ENCODE measurements at places on chromosomes 11 and 22. TPM values are rescaled to one million over a fixed set of nuclear protein-coding genes. Genes with fewer than 3 reads are reported as not detected.

MS4A6E gene
- total RNA-seq: not detected

SUSD2 gene
- total RNA-seq: 0.40 TPM

NOX4 gene
- 3.1 TPM for total RNA-seq

F2 gene
- total RNA-seq: 0.13 TPM

NAALAD2 gene
- 5.5 TPM for total RNA-seq

IL10RA gene
- total RNA-seq: 4.8 TPM

C11orf42 gene
- not detected for total RNA-seq

PANX3 gene
- 0.04 TPM for total RNA-seq

SAA4 gene
- total RNA-seq: not detected

ASCC2 gene
- total RNA-seq: 23.1 TPM

APOBEC3H gene
- total RNA-seq: not detected

CABP4 gene
- 0.66 TPM for total RNA-seq

RRM1 gene
- 48.2 TPM for total RNA-seq

OR52E8 gene
- not detected for total RNA-seq

KCNE3 gene
- 2.4 TPM for total RNA-seq

PKDREJ gene
- 0.04 TPM for total RNA-seq

PANX2 gene
- 0.13 TPM for total RNA-seq

MLC1 gene
- total RNA-seq: 0.31 TPM

ALDH3B1 gene
- total RNA-seq: 5.4 TPM

ZP1 gene
- total RNA-seq: not detected

HBB gene
- total RNA-seq: 755 TPM

KRTAP5-2 gene
- total RNA-seq: not detected

SLC5A4 gene
- 0.49 TPM for total RNA-seq

ZNF280B gene
- total RNA-seq: 3.1 TPM

LIF gene
- total RNA-seq: 0.75 TPM

SYT9 gene
- total RNA-seq: 0.35 TPM

SLC1A2 gene
- total RNA-seq: 1.6 TPM

YIF1A gene
- total RNA-seq: 58.9 TPM

SHANK2 gene
- total RNA-seq: 1.1 TPM

MRPL16 gene
- 37.2 TPM for total RNA-seq

WT1 gene
- total RNA-seq: not detected

SLC16A8 gene
- 2.4 TPM for total RNA-seq

VWCE gene
- 3.4 TPM for total RNA-seq

USH1C gene
- total RNA-seq: 0.22 TPM

All from muscle of leg (tissue), 16 donors.